ENCODE measurements at places on chromosomes 5 and 9. TPM values are rescaled to one million over a fixed set of nuclear protein-coding genes. Genes with fewer than 3 reads are reported as not detected.

Gene F12
- total RNA-seq, result not detected

Gene SLC4A9
- not detected for total RNA-seq

Gene PCDHA10
- 0.37 TPM for total RNA-seq

DNA sequence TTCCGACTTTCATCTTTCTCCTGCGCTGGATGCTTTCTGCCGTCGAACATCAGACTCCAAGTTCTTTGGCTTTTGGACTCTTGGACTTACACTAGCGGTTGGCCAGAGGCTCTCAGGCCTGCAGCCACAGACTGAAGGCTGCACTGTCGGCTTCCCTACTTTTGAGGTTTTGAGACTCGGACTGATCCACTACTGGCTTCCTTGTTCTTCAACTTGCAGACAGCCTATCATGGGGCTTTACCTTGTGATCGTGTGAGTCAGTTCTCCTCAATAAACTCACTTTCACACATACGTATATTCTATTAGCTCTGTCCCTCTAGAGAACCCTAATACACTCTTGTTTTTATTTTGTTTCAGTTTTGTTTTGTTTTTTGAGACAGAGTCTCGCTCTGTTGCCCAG, 10.3 kb downstream of the FKBP15 start:
- DNase-seq, result no peak

DNA sequence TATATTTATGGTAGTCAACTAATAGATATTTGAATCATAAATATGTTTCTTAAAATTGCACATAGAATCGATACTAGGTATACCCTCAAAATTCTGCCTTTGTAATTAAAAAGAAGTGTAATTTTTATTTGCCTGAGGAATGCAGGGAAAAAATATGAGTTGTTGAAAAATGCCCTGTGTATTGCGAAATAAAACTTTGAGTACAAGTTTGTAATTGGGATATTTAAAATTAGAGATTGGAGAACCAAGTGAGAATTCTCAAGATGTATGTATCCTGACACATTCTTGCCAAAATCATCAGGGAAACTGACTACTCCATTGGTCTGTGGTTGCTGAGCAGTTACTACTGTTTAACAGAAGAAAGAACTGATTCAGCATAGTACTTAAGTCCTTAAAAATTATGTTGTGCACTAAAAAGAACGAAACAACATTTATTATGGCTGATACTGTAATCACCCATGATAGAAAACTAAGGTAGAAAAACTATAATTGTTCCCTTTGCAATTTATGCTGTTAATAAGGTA, 36.0 kb downstream of the ST8SIA4 start:
- DNase-seq, result no peak
